Fibroblast of skin of left quadriceps (primary cell): ENCODE measurements at places on chromosomes 7 and 10.

DNA sequence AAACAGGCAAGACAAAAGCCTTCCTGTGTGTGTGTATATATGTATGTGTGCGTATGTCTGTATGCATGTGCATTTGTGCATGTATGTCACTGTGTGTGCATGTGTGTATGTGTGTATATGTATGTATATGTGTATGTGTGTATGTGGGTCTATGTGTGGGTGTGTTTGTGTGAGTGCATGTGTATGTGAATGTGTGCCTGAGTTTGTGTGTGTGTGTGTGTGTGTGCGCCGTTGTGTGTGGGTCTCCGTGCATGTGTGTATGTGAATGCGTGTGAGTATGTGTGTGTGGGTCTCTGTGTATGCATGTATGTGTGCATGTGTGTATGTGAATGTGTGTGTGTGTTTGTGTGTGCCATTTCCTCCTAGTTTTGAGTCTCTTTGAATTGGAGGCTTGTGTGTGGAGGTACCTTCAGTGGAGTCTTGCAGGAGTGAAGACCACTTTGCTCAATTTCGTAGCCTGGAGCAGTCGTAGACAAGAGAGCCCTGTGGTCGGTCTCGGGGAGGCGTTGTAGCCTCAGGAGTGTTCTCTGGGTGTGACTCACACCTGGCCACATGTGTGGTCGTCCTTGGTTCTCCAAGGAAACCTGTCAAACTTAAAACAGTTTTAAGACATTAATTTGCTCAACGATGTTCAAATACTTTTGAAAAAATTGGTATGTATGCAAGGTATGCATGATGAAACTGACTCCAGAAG, 28.1 kb downstream of the INPP5A start:
- no peak for DNase-seq

DNA sequence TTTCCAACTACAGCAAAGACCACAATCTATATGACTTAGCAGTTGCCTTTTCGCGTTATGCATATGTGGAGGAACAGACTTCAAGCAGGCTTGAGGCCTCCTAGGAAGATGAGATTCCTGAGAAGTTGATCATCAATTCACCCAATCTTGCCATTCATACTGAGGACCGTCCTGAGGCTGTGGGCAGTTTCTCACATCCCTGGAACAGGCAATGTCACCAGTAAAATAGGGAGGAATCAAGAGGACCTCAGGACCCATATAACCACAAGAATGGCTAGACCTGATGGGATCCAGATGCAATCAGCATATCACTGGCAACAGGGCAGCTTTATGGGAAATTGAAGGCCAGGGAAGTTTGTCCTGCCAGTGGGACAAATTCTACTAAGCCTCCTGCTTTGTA, 17.3 kb downstream of the KDM7A start:
- peak; percentile 45 for DNase-seq

GRCh38 chr10:55404094-55404493, 603.1 kb upstream of the PCDH15 start:
- DNase-seq = no peak

- no peak for DNase-seq
These were observed 584 bp upstream of the RUNDC3B start for GRCh38 chr7:87627634-87627994.

DNA sequence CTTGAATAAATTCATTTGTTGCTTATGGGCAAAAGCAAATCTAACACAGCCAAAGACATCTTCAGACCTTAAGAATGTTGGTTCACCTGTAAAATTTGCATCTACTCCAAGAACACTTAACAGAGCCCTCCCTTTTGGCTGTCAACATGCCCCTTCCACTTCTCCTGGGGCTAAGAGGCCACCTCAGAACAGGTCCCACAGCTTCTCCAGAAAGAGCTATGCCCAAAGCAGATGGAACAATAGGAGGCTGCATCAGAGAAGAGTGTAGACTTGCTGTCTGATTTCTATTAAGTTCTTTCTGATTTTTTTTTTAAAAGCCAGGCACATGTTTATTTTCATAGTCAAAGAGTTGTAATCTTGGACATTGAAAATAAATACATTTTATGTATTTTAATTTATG, 26.1 kb upstream of the TRIL start:
- no peak for DNase-seq

DNA sequence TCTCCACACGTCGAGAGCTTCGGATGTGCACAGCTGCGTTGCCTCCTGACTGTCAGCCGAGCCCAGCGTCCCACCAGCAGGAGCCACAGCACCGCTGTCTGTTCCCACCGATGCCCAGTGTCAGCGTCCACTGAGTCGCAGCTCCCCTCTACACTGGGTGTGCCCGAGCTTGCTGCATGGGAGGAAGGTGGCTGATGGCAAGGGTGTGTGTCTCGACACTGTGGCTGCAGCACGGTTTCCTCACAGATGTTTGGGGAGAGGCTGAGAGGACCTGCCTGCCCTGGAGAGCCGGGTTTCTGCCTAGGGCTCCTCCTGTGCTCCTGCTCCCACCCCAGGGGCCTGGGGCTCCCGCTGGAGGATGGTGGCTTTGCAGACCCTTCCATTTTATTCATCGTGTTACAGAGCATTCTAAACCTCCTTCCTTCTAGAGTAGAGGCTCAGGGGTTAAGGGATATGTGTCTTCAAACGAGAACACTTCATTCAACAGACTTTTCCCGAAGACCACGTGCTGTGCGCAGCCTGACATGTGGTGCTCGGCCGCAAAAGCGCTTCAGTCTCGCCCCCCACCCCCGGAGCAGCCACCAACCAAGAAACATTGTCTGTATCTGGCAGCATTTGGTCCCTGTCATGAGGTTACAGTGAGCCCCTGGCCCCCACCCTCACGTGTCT, 384.8 kb downstream of the DNAJB6 start:
- no peak for DNase-seq

DNA sequence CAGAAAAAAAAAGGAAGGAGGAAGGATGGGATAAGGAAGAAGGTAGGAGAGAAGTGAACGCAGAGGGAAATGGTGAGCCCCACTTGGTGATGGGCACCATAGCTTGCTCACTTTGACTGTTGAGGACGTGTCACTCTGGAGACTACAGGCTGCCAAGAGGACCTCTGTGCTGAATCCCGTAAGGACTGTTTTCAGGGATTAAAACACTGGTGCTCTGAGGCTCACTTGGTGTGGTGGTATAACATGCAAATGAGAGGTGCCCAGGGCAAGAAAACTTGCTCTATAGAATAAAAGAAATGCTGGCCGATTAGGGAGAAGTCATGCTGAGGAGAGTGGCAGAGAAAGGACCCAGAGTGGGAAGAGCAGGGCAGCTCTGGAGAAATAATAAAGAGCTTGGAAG, 5.3 kb upstream of the IL2RA start:
- no peak for DNase-seq

- no peak for DNase-seq
These were observed 163.8 kb downstream of the ELMO1 start for GRCh38 chr7:37284805-37285231.

DNA sequence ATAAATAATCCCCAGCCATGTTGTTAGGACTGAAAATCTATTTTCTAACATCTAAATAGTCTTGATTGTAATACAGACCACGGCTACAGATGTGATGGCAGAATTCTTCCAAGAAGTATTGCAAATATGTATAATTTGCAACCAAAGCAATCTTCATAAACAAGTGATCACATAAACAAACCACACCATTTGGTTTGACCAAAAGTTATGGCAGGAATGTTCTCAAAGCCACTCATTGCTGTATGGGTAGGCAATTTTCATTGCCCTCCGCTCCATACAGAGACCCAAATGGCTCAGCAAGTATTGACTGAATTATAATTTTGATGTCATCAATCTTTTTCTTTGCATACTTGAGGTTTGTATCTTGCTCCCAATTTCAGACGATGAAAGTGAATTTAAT, 19.0 kb upstream of the RHOBTB1 start:
- peak; percentile 70 for DNase-seq

DNA sequence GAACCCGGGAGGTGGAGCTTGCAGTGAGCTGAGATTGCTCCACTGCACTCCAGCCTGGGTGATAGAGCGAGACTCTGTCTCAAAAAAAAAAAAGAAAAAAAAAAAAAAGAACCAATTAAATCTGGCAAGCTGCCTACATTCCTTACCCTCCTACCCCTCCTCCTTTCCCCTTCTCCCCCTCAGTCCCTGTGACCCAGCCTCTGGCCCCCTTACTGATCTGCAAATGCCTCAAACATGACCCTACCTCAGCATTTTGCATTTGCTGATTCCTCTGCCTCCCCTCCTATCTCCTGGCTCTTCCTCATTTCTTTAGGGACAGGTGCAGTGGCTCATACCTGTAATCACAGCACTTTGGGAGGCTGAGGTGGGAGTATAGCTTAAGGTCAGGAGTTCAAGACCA, 19.3 kb downstream of the CDHR3 start:
- DNase-seq = no peak

- no peak for DNase-seq
These were observed 30.8 kb downstream of the SH2B2 start for GRCh38 chr7:102317231-102318059.

DNA sequence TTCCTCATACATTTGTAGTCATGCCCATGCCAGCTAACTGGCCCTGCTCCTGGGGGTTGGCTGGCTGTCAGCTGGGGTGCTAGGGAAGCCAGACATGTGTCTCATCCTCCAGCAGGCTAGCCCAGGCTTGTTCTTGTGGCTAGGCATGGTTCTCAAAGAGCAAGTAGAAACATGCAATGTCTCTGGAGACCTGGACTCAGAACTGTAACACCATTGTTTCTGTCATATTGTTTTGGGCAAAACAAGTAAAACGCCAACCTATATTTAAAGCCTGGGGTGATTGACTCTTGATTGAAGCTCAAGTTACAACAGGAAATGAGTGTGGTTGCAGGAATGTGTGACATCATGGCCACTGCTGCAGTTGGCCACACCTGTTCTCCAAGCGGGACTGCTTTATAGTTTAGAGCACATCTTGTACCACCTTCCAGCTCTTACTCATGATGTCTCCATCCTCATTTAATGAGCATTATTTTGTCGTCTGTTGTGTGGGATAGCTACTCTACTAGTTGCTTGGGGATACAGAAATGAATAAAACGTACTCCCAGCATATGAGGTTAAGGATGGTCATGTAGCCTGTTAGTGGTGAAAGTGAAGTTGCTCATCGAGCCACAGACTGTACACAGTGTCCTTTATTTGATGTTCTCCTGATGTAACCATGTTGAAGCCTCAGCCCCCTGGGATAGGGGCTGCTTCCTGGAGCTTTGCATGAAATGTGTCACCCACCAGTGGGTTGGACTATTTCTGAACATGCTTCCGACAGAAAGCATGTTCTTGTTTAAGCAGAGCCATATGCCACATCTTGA, 168.4 kb downstream of the SORCS3 start:
- DNase-seq = no peak

DNA sequence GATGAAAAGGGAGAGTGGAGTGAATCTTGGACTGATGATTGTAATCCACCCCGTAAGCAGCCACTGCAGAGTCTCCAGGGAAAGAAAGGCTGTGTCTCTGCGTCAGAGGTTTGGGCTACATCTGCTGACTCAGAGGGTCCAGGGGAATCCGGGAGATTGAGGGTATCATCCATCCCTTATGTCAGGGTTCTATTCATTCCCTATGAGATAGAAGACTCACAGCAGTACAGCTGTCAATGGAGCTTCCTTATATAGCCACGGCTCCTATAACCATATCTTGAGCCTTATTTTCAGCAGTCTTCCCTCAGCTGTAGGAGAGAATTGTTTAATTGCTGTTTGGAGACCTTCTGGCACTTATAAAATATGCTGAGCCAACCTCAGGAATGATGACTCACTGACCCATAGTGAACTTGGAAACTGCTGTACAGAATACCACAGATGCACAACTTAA, 558.2 kb upstream of the PFKP start:
- peak; percentile 78 for DNase-seq

GRCh38 chr10:97736902-97737769, at the start of gene ZFYVE27:
TSS of gene ZFYVE27 (plus strand) at chr10:97737128. CDS start at chr10:97738478, 1,350 bp downstream.
- DNase-seq = peak; percentile 86

GRCh38 chr7:23956772-23957576, 247.0 kb downstream of the STK31 start:
- DNase-seq = no peak

DNA sequence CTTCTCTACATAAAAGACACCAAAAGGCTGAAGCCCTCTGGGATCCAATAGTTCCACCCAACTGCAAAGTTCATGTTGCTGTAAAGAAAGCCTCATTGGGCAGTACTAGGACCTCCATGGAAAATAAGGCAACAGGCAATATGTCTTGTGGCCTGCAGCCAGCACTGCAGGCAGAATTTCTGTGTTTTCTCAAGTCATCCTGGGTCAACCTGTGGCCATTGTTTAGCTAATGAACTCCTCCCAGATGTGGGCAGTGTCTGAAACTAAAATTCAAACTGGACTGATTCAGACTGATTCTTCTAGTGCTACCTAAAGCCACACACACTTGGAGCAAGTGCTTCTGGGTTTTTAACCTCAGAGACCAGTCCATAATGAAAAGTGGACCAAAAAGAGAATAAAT, 141.5 kb downstream of the PPP1R17 start:
- DNase-seq = no peak

GRCh38 chr7:79455173-79455790, 1.8 kb upstream of the MAGI2 start:
- no peak for DNase-seq

- no peak for DNase-seq
These were observed 217.5 kb downstream of the ADAM12 start for GRCh38 chr10:126170776-126171175.

DNA sequence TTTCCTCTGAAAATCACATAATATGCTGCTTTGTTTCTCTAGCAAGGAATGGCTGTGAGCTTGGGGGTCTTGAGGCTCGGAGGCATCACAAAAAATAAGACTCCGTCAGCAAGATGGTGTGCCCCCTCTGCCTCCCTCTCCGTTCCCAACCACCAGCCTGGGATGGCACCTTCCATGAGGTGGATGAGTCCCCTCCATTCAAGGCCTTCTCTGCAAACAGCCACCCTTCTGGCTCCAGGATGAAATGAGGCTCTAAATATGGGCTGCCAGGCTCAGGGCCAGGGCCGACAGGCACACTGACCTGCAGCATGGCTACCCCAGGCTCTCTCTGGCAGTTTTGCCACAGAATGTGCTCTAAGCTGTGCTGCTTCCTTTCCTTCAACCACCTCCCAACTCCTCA, 521.5 kb downstream of the PTPRN2 start:
- no peak for DNase-seq

- no peak for DNase-seq
These were observed 5.2 kb upstream of the HOXA2 start for GRCh38 chr7:27107391-27108381.

DNA sequence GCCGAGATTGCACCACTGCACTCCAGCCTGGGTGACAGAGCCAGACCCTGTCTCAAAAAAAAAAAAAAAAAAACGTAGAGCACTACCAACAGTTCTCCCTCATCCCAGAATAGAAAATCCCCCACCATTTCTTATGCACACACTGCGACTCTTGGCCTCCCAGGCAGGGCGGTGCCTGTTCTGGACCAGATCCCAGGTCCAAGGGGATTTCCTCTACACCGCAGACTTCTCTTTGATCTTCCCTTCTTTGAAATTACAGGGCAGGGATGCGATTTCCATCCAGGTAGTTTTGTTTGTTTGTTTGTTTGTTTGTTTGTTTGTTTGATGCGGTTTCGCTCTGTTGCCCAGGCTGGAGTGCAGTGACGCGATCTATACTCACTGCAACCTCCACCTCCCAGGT, 91.8 kb downstream of the SEPTIN14 start:
- no peak for DNase-seq

DNA sequence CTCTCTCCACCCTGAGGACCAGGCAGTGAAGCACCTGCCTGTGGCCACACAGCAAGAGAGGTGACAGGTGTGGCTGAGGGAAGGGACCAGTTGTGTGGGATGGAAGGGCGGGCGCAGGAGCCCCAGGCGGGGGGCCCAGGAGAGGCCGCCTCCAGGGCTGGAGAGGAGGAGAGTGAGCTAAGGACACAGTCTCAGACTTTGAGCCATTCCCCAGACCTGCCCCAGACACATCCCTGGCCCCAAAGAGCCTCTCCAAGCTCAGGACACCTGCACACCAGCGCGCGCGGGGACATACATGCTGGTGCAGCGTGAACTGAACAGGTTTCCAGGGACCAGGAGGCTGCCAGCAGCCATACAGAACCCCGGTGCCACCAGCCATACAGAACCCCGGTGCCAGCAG, 237.3 kb downstream of the MAD1L1 start:
- no peak for DNase-seq
